Stimulated activated CD8-positive, alpha-beta memory T cell treated with anti-CD3 and anti-CD28 coated beads, Interleukin-15, amount 100 ng/mL, for 4 hours (primary cell): ENCODE measurements at places on chromosomes 12 and 14.

GRCh38 chr14:67186789-67187584 lies 2.3 kb upstream of the GARIN2 start:
- DNase-seq: no peak

DNA sequence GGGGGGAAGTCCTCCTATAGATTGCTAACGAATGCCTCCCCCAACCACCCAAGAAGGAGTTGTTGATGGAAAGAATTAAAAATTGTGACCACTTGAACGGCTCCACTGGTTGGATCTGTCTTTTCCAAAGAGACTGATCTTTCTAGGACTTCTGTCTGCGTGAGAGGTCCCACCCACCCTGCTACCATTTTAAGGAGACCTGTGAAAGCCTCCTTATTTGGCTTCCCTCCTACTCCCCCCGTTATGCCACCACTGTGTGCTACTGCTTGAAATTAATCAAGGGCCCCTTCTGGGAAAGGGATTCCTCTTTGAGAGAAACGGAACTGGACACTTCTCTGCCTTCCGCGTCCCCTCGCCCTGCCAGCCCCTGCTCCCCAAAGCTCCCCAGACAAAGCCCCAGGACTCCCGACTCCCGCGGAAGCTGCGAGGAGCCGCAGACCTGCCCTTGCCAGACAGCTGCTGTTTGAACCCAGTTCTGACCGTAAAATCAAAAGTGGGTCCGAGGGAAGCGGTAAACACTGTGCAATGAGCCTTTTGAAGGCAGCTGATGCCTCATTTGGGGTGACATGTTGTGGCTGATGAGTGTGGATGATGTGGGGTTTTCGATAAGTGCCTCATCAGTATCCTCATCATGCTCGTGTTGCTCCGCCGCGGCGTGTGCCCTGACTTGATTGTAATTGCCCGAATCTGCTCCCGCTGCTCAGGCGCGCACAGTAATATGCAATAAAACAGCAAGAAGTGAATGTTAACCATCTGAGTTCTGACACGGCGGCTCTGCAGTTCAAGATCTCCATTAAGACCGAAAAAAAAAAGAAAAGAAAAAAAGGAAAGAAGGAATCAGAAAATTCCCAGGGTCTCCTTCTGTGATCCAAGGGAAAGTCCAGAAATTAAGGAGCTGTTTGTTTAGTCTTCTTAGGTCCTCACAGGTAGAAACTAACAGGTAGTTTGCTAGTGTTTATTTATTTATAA lies 48.2 kb downstream of the MBIP start:
- no peak for DNase-seq

DNA sequence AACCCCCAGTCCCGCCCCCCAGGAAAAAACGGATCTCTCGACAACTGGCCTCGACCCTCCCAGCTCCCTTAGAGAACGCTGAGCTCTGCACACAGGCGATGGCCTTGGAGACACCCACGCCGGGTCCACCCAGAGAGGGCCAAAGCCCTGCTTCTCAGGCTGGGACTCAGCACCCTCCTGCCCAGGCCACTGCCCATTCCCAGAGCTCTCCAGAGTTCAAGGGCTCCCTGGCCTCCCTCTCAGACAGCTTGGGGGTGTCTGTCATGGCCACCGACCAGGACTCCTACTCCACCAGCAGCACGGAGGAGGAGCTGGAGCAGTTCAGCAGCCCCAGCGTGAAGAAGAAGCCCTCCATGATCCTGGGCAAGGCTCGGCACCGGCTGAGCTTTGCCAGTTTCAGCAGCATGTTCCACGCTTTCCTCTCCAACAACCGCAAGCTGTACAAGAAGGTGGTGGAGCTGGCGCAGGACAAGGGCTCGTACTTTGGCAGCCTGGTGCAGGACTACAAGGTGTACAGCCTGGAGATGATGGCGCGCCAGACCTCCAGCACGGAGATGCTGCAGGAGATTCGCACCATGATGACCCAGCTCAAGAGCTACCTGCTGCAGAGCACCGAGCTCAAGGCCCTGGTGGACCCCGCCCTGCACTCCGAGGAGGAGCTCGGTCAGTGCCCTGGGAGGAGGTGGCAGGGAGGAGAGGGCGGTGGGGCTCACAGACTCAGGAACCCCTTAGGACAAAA lies 95.8 kb downstream of the LGMN start:
- DNase-seq: no peak

DNA sequence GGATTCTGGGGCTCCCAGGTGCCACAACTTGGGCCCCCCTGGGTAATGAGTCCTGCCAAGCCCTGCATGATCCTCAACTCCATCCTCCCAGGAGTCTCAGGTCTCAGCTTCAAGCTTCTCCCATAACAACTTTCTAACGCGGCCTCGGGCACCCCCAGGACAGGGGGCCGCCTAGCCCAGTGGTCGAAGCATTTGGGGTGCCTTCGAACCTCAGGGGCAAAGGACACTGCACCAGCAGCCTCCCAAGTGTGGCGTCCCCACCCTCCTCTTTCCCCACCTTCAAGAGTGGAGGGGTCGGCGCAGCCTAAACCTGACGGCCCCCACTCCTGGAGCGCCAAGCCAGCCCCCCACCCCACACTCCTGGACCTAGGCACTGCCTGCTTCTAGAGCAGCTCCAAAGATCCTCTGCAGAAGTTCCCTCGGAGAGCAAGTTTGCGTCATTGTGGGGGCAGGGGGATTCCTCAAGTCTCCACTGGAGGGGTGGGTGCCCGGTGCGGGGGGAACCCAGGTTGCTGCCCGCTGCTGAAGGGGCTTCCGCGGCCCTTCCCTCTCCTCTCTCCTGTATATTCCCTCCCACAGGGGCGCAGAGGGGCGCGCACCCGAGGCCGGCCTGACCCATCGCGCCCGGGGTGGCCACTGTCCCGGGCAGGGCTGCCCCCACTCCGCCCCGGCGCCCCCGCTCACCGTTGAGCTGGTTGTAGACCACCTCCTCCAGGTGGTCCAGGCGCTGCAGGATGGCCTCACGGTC lies 933 bp downstream of the GALNT9 start:
- no peak for DNase-seq

- DNase-seq: no peak
Observed at GRCh38 chr12:50517421-50518048, 12.8 kb downstream of the DIP2B start.

DNA sequence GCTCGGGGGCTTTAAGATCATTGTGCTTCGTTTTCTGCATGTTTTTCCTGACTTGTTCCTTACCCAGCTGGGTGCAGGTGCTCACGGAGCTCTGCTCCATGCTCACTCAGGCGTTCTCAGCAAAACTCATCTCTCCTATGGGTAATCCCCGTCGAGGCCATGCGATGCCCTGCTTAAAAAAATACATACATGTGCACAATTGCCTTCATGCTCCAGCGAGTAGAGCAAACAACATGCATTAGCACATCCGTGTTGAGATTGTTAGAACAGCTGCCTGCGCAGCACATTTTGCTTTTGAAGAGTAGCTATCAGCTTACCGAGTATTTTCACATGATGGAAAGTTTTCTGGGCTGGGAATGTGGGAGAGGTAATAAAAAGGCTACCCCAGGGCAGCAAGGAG lies 16.2 kb downstream of the AACS start:
- DNase-seq: no peak

GRCh38 chr14:51328772-51329353 lies 88.8 kb downstream of the TMX1 start:
- no peak for DNase-seq

DNA sequence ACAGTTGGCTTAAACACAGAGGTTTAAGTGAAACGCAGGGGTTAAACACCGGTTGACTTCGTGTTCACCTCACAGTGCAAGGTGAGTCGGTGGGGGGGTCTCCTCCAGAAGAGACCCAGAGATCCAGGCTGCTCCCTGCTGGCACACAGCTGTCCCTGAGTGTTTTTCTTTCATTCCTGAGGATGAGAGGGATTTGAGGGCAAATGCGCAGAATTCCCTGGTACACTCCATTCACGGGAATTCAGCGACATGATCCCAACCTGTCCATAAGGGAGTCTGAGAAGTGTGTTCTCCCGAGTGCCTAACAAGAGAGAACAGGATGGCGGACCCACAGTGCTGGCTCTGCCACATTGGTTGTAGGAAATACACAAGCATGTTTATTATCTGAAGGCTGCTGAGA lies 107.2 kb upstream of the ESRRB start:
- no peak for DNase-seq

DNA sequence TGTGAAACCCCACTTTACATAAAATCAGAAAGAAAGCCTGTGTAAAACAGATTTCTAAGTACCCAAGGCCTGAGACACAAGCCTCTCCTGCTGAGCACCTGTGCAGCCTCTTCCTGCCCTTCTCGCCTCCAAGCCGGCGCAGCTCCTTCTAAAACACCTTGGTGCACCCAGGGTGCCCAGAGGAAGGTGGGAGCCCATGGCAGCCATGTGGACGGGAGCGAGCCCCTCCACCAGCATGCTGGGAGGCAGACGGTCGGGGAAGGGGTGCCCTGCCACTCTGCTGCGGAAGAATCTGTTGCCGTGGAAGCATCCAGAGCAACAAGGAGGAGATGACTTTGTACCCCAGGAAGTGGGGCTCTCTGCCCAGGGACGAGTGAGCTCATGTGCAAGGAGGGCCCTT lies 103.1 kb upstream of the C14orf180 start:
- no peak for DNase-seq

DNA sequence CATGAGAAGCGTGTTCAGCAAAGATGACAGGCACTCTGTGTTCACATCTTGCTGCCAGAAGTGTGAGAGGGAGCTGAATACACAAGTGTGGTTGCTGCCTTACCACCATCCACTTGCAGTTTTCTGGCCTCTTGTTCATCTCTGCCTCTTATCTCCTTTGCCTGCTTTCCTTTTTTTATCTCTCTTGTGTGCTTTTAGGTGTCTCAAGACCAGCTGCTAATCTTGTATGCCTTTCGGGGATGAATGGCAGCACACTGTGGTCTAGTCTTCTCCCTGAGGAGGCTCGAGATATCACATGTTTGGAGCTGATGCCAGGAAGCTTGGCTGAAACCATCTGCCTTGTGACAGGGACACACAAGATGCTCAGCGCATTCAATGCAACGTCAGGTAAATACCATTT lies 17.2 kb downstream of the FAM234B start:
- no peak for DNase-seq

DNA sequence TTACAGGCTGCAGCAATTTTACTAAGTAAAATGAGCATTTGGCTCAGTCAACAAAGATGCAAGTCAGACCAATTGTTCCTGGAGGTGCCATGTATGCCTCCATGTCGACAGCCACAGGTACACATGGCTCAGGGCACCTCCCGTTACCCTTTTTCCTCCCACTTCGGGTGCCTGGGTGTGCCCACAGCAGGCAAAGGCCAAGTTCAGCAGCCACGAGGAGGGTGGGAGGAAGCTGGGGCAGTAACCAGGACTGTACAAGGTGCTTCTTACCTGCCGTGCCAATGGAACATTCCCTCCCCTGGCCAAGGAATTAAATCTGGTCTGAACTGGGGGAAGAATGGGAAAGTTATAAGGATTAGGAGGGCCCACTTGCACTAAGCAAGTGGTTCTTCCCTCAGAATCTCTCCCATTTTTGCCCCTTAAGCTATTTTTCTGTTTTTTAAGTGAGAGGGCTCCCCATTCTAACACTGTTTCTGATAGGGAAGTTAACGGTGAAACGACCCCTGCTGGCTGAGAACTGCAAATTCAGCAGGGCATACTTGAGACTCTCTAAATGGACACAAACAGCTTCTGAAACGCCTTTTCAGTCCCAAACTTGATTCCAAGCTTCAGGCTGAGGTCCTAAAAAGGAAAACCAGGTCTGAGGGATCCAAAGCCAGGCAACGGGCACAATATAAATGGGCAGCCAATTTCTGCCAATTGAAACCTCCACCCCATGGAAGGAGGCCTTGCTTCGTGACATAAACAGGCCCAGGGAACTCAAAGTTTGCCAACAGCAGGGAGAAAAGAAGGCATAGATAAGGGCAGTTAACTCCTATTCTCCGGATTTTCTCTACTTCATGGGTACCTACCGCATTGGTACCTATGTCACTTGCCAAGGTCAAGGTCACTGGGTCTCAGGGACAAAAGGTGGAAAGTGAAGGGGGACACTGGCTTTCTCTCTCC lies 24.8 kb downstream of the CLECL1 start:
- peak; percentile 52 for DNase-seq

GRCh38 chr12:68776976-68777610 lies 30.9 kb upstream of the MDM2 start:
- DNase-seq: no peak

DNA sequence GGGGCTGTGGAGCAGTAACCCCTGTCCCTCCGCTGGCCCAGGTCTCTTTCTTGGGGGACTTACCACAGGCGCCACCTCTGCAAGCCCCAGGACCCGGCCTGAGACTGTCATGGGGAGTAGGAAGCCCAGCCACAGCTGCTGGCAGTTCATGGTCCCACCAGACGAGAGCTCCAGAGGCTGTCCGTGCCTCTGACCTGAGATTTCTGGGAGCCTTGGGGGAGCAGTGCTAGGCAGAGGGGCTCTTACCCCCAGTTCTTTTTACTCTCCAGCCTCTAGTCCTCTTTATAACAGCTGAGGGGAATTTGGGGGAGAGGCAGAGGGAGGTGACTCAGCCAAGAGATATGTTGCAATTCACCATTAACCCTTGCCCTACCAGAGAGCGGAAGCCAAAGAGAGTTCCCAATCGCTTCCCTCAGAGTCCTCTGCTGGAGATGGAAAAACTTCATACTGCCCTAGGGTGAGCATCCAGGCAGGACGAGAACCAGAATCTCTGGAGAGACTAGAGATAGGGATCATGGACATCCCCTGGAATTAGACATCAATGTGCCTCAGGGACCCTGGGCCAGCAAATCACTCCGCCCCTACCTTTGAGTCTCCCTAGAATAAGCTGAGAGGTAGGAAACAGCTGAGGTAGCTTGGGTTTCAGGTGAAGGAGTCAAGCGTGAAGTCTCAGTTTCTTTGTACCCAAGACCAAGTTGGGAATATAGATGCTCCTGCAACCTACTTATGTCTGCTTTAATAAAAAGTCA lies at the start of gene MMP19:
TSS of gene MMP19 (minus strand) at position 256 of the 749 bp plus-strand sequence. CDS start at position 150, 106 bp downstream.
- no peak for DNase-seq

- DNase-seq: no peak
Observed at GRCh38 chr12:26939953-26940352, 1.7 kb downstream of the FGFR1OP2 start.

- no peak for DNase-seq
Observed at GRCh38 chr12:109513977-109514376, 36.5 kb downstream of the UBE3B start.

GRCh38 chr12:121911824-121912585 lies 6.4 kb upstream of the CFAP251 start:
- DNase-seq: no peak

- no peak for DNase-seq
Observed at GRCh38 chr14:98564006-98564405, 708.0 kb downstream of the BCL11B start.

GRCh38 chr14:101586531-101587430 lies 25.5 kb downstream of the DIO3 start:
- no peak for DNase-seq

- no peak for DNase-seq
Observed at GRCh38 chr14:23442721-23443356, 7.4 kb upstream of the MYH7 start.

DNA sequence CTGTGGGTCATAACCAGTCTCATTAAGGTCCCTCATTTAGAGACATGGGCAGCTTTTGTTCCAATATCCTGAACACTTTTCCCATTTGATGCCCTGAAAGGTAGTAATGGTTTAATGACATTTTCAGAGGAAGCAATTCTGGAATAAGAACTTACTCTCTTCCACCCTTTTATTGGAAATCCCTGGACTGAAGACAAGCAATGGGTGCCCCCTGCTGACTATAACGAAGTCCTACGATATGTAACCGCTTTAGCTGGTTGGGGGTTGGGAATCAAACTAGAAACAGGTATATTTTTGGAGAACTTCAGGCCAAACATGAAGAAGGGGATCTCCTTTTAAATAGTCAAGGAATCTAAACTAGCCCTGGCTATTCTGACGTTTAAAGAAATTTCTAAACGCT lies 20.5 kb downstream of the SARNP start:
- no peak for DNase-seq
